ENCODE measurements at places on chromosomes 4 and X.

DNA sequence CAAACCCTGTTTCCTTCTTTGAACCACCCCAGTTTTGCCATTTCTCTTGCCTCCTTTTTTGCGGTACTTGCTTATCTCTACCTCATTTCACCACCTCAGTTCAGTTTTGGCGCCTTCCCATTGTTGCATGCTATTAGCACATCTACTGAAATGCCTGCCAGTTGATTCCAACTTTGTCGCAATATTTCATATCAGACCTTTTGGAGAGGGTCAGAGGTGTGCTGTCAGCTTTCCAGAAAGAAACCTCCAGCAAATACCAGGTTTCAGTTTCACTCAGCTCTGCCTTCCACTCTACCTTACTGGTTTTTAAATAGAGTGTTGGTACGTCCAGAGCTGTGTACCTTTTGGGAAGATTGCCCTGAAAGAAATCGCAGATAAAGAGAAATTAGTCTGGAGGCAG is 91.9 kb upstream of the CPEB2 start:
- DNase-seq = no peak

DNA sequence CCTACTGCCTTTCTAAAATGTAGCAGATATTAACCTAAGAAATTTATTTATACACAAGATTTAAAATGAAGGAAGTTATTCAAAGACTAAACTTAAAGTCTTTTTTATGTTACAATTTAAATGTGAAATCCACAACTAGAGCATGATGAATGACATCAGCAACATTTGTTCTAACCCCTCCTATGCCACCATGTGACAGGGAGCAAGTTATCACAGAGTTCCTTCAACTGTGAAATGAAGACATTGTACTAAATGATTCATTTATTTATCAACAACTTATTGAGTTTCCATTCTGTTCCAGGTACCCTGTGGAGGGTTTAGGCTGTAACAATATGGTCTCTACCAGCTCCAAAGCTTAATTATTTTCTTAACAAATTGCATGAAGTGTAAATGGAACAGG is 76.9 kb downstream of the SLC39A8 start:
- no peak for DNase-seq

- no peak for DNase-seq
Measured at GRCh38 chr4:112509243-112510141, 6.5 kb downstream of the NEUROG2 start.

GRCh38 chrX:18917831-18918230 is 66.1 kb downstream of the PHKA2 start:
- DNase-seq = no peak

GRCh38 chr4:150855981-150856510 is 159.0 kb downstream of the LRBA start:
- no peak for DNase-seq

DNA sequence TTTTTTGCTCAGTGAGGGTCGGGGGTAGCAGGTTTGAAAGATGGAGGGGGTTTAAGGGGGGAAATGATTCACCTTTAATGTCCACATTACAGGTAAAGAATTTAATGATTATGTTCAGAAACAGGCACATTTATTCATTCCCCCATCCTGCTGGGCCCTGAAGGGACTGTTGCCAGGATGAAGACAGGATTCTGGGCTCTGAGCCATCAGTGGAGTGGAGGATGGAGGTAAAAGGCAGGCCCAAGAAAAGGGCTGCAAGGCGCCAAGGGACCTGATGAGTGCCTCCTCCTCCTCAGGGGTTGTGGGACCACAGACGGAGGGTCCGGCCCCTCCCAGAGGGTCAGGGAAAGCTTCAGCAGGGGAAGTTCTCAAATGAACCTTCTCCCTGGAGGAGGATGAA is 40.4 kb upstream of the PROM1 start:
- DNase-seq = no peak

DNA sequence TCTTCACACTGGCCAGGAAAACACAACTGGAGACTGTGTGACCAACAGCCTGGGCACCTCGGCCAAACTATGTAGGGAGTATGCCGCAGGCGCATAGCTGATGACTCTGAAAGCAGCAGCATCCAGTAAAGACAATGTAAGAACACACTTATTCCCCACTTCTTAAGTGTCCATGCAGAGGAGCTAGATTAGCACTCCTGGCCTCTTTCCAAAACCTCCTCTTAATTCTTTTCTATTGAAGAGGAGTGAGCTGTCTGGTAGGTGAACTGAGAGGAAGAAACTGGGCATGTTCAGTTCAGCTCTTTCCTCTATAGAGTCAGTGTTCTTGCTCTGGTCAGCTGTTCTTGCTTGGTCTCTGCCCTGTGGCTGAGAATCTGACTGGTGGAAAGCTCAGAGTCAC is 21.1 kb downstream of the NMU start:
- no peak for DNase-seq

DNA sequence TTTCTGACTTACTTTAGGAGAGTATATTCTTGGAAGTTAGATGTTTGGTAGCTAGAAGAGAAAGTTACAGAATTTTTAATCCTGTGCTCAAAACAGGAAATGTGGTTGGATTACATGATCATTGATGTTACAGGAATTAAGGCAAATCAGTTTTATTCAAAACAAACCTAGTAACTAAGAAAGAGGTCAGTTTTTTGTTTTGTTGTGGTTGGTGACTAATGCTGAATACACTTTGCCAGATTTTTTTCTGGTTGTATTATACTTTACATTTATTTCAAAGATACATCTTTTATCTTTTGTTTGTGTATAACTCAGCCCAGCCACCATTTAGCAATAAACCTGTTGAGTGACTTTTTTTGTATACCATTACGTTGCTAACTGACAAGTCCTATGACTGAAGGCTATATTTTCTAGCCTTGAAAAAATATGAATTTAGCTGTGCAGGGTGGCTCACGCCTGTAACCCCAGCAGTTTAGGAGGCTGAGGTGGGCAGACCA is 116.7 kb downstream of the KLHL8 start:
- no peak for DNase-seq

GRCh38 chrX:73683236-73683859 is 120.4 kb downstream of the CHIC1 start:
- no peak for DNase-seq

GRCh38 chrX:99353412-99353811 is 1056.7 kb downstream of the PCDH19 start:
- no peak for DNase-seq

- no peak for DNase-seq
Measured at GRCh38 chrX:129772796-129773431, 6.8 kb upstream of the SASH3 start.

GRCh38 chrX:119266364-119266995 is 30.4 kb downstream of the PGRMC1 start:
- no peak for DNase-seq

DNA sequence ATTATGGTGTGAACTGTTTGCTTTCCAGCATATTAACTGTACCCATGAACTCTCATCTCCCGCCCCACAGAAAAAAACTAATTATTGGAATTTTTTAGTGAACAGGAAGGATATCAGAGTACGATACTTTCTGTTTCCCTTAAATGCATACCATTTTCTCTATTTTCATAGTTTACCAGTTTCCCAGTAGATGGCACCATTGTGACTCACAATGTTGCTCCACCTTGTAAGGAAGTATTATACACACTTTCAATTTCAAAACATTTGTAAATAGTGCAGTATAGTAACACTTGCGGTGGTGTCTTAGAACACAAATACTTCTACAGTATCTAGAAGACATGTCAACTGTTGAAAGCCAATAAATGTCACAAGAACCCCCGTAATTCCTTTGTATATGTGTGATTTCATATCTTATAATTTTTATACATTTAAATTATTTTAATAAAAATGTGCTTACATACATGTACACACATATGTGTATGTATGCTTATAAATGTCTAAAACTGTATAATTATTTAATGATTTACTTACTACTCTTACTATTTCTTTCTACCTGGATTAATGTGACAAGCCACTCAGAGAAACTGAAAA is 167.3 kb downstream of the SLIT2 start:
- DNase-seq = no peak

GRCh38 chr4:3269991-3270611 is 21.1 kb downstream of the MSANTD1 start:
- DNase-seq = no peak

GRCh38 chrX:24900234-24900633 is 115.5 kb downstream of the ARX start:
- no peak for DNase-seq

- DNase-seq = no peak
Measured at GRCh38 chr4:48196758-48197504, 62.9 kb upstream of the TXK start.

DNA sequence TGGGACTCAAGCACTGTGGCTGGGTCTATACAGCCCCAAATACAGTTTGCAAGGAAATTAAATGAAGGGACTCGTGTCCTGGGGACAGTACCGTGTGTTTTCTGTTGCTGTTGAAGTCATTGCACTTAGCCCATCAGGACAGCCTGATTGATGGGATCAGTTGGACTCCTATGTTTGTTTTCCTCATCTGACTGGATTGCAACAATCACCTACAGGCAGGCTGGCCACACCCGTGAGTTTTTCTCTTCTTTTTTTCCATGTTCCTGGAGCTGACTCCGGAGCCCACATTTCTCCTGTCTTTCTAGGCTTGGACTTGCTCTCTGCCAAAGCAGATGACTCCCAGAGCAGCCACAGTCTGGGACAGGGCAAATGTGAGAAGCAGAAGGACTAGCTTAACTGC is 38.1 kb downstream of the RTL9 start:
- DNase-seq = no peak

GRCh38 chrX:26914232-26914631 is 548.9 kb downstream of the PPP4R3C start:
- DNase-seq = no peak

- DNase-seq = no peak
Measured at GRCh38 chr4:108620933-108621905, 843 bp downstream of the RPL34 start.

DNA sequence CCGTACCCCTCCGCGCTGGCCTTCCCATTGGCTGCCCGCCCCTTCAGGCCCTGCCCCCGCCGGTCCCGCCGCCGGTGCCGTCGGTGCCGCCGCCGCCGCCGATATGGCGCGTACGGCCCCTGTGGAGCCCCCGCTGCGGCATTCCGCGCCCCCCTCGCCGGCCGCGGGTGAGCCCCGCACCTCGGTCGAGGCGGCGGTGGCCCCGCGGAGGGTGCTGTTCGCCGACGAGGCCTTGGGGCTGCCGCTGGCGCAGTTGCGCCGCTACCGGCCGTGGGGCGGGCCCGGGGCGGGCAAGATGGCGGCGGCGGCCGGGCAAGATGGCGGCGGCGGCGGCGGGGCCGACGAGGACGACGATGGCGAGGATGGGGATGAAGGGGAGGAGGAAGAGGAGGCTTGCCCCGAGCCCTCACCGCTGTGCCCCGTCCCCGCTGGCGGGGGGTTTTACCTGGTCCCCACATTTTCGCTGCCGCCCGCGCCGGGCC is at the start of gene PPP1R3F:
TSS of gene PPP1R3F (plus strand) at position 27 of the 482 bp plus-strand sequence. CDS start at position 104, 77 bp downstream.
- no peak for DNase-seq

DNA sequence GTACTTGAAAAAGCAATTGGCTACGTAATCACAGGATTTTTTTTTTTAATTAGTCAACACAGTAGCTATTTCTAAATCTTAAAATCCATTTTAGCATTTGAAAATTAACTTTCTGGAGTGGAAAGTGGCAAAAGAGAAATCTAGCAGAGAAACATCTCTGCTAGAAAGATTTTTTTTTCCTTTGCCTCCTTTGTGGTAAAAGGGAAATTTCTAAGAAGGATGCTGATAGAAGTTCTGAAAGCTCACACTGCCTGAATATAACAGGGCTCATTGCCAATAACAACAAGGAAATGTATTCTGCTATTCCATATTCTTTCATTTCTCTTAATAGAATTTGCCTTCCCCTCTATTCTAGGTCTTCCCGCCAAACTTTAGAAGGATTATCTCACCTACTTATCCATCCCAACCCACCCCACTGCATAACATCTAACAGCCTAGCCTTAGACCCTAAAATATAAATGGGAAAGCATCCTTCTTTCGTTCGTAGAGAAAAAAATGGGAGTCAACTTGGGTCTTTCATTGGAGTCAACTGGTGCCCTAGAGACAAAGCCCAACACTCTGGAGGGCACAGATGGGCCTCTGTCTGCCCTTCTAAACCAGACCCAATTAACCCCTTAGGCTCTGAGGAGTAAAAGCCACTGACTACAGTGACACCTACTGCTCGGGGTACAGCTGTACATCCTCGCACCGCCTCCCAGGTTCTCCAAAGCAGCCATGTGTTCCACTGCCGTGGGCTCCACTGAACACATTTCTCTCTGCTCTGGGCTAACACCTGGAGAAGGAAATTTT is 103.9 kb downstream of the MAML3 start:
- DNase-seq = no peak

DNA sequence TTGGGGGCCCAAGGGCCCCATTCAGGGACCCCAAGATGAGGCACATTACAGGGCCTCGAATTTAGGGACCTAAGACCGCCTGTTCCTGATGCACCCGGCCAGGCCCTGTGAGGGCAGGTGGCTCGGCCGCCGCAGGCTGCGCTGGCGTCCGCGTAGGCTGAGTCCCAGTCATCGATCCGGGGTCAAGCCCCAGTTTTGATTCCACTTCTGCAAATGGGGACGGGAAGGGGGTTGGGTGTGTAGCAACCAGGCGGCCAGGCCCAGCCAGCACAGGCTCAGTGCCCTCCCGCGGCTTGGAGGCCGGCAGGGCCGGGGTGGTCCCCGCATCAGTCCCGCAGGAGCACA is 327 bp downstream of the PNPLA4 start:
- DNase-seq = no peak

GRCh38 chr4:138981930-138982390 is 33.6 kb upstream of the NOCT start:
- DNase-seq = no peak

- DNase-seq = no peak
Measured at GRCh38 chr4:147674073-147674472, 9.9 kb downstream of the PRMT9 start.

- no peak for DNase-seq
Measured at GRCh38 chr4:82436780-82437179, 6.4 kb downstream of the ENOPH1 start.

DNA sequence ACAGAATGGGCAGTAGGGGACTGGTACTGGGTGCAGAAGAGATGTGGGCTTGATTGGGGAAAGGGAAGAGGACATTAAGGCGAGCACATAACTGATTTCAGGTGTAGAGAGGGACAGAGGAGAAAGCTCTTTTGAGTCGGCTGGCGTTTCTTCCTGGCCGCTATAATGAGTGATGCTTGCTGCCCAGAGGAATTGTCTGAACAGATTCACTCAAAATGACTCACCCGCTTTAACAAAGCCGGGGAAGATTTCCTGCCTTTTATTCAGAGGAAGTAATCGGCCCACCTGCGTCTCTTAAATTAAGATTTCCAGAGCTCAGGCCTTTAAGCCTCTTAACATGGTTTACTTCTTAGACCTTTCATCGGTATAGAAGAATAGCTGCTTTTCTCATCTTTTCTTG is 102.1 kb upstream of the AP1S2 start:
- no peak for DNase-seq

- DNase-seq = no peak
Measured at GRCh38 chrX:135707880-135708279, 5.6 kb upstream of the CT45A1 start.

- no peak for DNase-seq
Measured at GRCh38 chr4:15587649-15588048, 67.5 kb downstream of the FBXL5 start.

DNA sequence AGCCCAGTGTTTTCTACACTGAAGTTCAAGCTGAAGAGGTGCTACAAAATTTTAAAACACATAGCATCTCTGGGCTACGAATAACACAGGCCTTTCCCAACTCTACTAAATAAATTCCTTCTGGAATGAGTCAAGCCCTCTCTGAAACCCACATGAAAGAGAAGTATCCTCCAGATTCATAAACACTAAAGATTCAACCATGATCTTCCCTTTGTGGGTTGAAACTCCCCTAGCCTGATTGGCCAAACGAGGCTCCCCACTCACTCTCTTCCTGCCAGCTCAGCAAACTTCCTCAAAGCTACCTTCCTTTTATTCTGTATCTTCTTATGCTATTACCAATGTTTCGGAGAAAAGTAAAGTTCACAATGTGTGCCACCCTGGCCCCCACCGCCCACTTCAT is 95.4 kb downstream of the NKX6-1 start:
- DNase-seq = no peak
